ENCODE measurements at places on chromosomes 16 and 17. TPM values are rescaled to one million over a fixed set of nuclear protein-coding genes. Genes with fewer than 3 reads are reported as not detected.

HOXB8 gene
- total RNA-seq = not detected

CES1 gene
- total RNA-seq = not detected

WNK4 gene
- total RNA-seq = 0.43 TPM

FAM171A2 gene
- 0.69 TPM for total RNA-seq

CTRB1 gene
- total RNA-seq = not detected

DDX28 gene
- total RNA-seq = 15.2 TPM

SOST gene
- not detected for total RNA-seq

TTC19 gene
- total RNA-seq = 32.5 TPM

RAB40C gene
- 15.1 TPM for total RNA-seq

RUNDC3A gene
- 0.50 TPM for total RNA-seq

P2RX5 gene
- total RNA-seq = 17.2 TPM

C16orf95 gene
- total RNA-seq = 8.0 TPM

ASPA gene
- total RNA-seq = not detected

CD300LB gene
- total RNA-seq = not detected

TSNAXIP1 gene
- total RNA-seq = not detected

TMC5 gene
- total RNA-seq = not detected

CHST4 gene
- not detected for total RNA-seq

CCL16 gene
- total RNA-seq = not detected

ZNF624 gene
- total RNA-seq = 8.3 TPM

USP6 gene
- 0.06 TPM for total RNA-seq

AP2B1 gene
- total RNA-seq = 154 TPM

C16orf54 gene
- total RNA-seq = 84.2 TPM

LGALS9 gene
- total RNA-seq = 159 TPM

SLC6A4 gene
- total RNA-seq = not detected

CCL18 gene
- not detected for total RNA-seq

GNGT2 gene
- total RNA-seq = 27.9 TPM

ST6GALNAC1 gene
- total RNA-seq = not detected

HASPIN gene
- total RNA-seq = 17.5 TPM

ABCA6 gene
- 0.14 TPM for total RNA-seq

UQCRC2 gene
- 216 TPM for total RNA-seq

EVI2A gene
- total RNA-seq = 78.3 TPM
